ENCODE measurements at places on chromosomes 5 and 9. TPM values are rescaled to one million over a fixed set of nuclear protein-coding genes. Genes with fewer than 3 reads are reported as not detected.

The ECM2 gene
- polyA plus RNA-seq = 0.56 TPM

The SPATA31D4 gene
- polyA plus RNA-seq = not detected

The TAF11L10 gene
- polyA plus RNA-seq = not detected

The MORN5 gene
- polyA plus RNA-seq = not detected

The UCK1 gene
- 22.9 TPM for polyA plus RNA-seq

The GDA gene
- 0.01 TPM for polyA plus RNA-seq

The ZBED3 gene
- polyA plus RNA-seq = 0.70 TPM

The MYORG gene
- polyA plus RNA-seq = 7.5 TPM

The HEMGN gene
- not detected for polyA plus RNA-seq

The PRR16 gene
- 4.6 TPM for polyA plus RNA-seq

The CDHR2 gene
- polyA plus RNA-seq = 0.01 TPM

The GPR151 gene
- not detected for polyA plus RNA-seq

The ZBTB26 gene
- polyA plus RNA-seq = 1.6 TPM

The PRXL2C gene
- 6.6 TPM for polyA plus RNA-seq

The SHOC1 gene
- polyA plus RNA-seq = 0.01 TPM

The GFI1B gene
- polyA plus RNA-seq = not detected

The FSTL4 gene
- 1.4 TPM for polyA plus RNA-seq

The KCNIP1 gene
- not detected for polyA plus RNA-seq

The DOCK8 gene
- 0.83 TPM for polyA plus RNA-seq

The FAM53C gene
- polyA plus RNA-seq = 22.4 TPM

The CFAP157 gene
- polyA plus RNA-seq = not detected

The C1QTNF2 gene
- 0.28 TPM for polyA plus RNA-seq

The WHRN gene
- polyA plus RNA-seq = 1.9 TPM

The SLC45A2 gene
- not detected for polyA plus RNA-seq

The ABO gene
- 0.01 TPM for polyA plus RNA-seq

The WNT8A gene
- polyA plus RNA-seq = not detected

The PRDM9 gene
- polyA plus RNA-seq = not detected

The CCDC192 gene
- not detected for polyA plus RNA-seq

The TPPP gene
- polyA plus RNA-seq = 0.46 TPM

The SLC25A2 gene
- not detected for polyA plus RNA-seq

The MARCOL gene
- polyA plus RNA-seq = not detected

Data from mammary epithelial cell (primary cell).